Transverse colon (tissue), 4 donors: ENCODE measurements at places on chromosomes 12 and 14. TPM values are rescaled to one million over a fixed set of nuclear protein-coding genes. Genes with fewer than 3 reads are reported as not detected.

DNA sequence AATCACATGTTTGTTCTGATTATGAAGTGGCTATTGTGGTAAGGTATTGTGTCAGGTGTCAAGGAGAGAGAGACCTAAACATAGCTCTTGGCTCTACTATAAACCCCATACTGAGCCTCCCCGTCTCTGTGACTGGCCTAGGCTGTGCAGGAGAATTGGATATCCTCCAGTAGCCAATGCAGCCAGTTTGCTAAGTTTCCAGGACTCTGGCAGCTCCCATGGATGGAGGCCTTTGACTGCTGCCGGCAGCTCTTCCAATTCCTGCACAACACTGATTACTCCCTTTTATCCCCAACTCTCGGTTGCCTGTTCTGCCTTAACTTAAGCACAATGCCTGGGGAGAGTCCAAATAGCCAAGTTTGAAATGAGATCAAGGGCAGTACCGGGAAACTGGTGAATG lies 59.3 kb downstream of the ABCC9 start:
- DNase-seq: no peak

GRCh38 chr12:21769307-21769706 lies 5.2 kb downstream of the KCNJ8 start:
- no peak for DNase-seq

The SERPINA12 gene
- total RNA-seq: not detected

The DHRS4L2 gene
- 18.1 TPM for total RNA-seq

- DNase-seq: no peak
Measured at GRCh38 chr14:96802963-96803362, 5.8 kb downstream of the VRK1 start.

The KITLG gene
- 42.1 TPM for total RNA-seq
